ENCODE measurements at places on chromosomes 12 and 14. TPM values are rescaled to one million over a fixed set of nuclear protein-coding genes. Genes with fewer than 3 reads are reported as not detected.

The METAP2 gene
- polyA plus RNA-seq: 68.4 TPM

The GLT1D1 gene
- not detected for polyA plus RNA-seq

The MYF6 gene
- polyA plus RNA-seq: not detected

The TTLL5 gene
- 14.0 TPM for polyA plus RNA-seq

The CAPS2 gene
- polyA plus RNA-seq: 1.5 TPM

The IL31 gene
- polyA plus RNA-seq: not detected

The RNASE1 gene
- polyA plus RNA-seq: not detected

The CYP46A1 gene
- polyA plus RNA-seq: 0.01 TPM

All from keratinocyte (primary cell).